ENCODE measurements at places on chromosomes 6 and 20.

- DNase-seq = no peak
These were observed 17.9 kb downstream of the CHMP4B start for GRCh38 chr20:33828967-33829560.

- no peak for DNase-seq
These were observed 361.0 kb upstream of the EYS start for GRCh38 chr6:66068033-66068432.

GRCh38 chr20:52118016-52118623, 73.5 kb downstream of the ZFP64 start:
- no peak for DNase-seq

GRCh38 chr6:40192516-40192915, 258.3 kb upstream of the MOCS1 start:
- DNase-seq = no peak

- no peak for DNase-seq
These were observed 123.5 kb upstream of the IFNGR1 start for GRCh38 chr6:137342607-137343190.

GRCh38 chr6:142700032-142700431, 244.9 kb downstream of the HIVEP2 start:
- no peak for DNase-seq

- DNase-seq = no peak
These were observed 444.1 kb upstream of the SOX4 start for GRCh38 chr6:21149470-21149869.

DNA sequence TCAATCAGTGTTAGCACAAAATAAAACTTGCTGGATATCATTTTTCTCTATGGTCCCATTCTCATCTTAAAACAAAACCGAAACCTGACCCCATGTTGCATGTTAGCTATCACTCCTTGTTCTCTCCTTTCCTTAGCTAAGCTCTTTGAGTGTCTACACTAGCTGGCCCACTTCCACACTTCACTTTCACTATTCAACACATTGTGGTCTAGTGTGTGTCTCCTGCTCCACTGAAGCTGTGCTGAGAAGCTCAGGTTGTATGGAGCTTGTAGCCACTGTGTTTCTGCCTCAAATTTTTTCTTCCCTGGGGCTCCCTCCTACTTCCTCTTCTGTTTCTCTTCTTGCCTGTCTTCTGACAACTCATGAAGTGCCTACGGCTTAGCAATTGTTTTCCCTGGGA, 223.0 kb downstream of the NKAIN2 start:
- DNase-seq = no peak

- no peak for DNase-seq
These were observed 21.7 kb upstream of the PRELID3B start for GRCh38 chr20:59064214-59064722.

- no peak for DNase-seq
These were observed 47.6 kb downstream of the KIZ start for GRCh38 chr20:21173485-21173884.

- DNase-seq = no peak
These were observed 30.2 kb upstream of the ID4 start for GRCh38 chr6:19806971-19807396.

DNA sequence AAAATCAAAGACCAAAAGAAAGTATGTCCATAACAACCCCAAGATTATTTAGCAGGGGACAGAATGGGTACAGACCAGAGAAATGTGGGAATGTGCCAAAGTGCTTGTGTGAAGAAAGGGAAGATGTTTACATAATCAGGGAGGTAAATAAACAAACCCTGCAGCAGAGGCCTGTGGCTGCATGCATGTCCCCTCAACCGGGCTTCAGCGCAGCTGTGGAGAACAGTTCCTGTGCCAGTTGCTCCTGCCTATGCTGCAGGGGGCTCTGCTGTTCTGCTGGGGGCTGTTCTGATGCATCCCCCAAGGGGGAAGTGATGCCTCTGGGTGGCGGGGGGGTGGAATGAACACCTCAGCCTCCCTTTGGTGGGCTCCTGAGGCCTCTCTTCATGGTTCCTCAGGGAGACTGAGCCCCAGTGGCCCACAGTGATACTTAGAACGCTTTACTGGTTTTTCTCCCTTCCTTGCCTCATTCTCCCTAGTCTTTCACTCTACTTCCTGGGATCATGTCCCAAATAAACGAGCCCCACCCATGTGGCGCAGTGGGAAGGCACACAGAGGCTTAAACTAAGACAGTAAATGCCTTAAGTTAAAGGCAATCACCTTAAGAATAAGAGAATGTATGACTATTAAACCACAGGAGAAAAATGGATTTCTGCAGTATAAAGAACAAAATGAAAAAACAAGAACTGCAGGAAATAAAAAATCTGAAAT, 23.0 kb downstream of the RAB23 start:
- no peak for DNase-seq

- DNase-seq = no peak
These were observed 718.5 kb downstream of the RFPL4B start for GRCh38 chr6:113065611-113066010.

GRCh38 chr20:25160467-25160866, 35.0 kb upstream of the ENTPD6 start:
- no peak for DNase-seq

- DNase-seq = no peak
These were observed 103.6 kb downstream of the GMDS start for GRCh38 chr6:2141644-2142290.

- no peak for DNase-seq
These were observed 5.5 kb upstream of the SLC22A2 start for GRCh38 chr6:160264061-160264612.

DNA sequence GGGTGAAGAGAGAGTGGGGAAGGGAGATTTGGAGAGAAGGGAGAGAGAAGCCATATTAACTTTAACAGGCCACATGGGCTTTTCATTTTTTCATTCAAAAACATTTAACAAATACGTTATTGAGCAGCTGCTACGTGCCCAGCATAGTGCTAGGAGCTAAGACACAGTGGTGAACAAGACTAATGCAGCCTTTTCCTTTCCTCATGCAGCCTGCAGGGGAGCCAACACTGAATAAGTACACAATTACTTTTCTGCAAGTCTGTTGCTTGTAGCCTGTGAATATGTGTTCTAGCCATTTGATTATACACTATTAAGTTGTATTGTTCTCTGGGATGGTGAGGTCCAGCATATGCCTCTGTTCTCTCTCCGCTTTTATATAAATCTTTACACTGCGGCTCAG, 1.9 kb upstream of the BLOC1S5 start:
- no peak for DNase-seq

DNA sequence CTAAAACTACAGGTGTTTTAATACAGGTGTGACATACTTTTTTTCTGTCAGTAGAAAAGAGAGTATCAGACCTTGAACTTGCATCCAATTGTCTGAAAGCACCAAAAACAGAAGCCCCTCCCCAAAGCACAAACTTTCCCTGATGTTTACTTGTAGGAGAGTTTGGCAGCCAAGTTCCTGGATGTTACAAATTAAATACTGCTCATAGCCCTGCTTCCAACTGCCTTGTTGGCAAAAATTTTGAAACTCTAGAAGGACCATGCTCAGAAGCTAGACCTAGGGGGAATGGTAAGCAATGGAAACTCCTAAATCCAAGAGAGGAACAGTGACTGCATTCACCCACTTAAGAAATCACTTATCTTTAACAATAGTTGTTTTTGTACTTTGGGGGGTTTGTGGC, 17.0 kb upstream of the ARG1 start:
- no peak for DNase-seq
